H1 (cell line): ENCODE measurements at places on chromosomes 5 and 9.

GRCh38 chr5:112419986-112420864 lies 1.1 kb upstream of the EPB41L4A start:
- peak; percentile 90 for DNase-seq

GRCh38 chr5:60287174-60287771 lies 393.7 kb upstream of the PDE4D start:
- DNase-seq, result peak; percentile 68

GRCh38 chr9:38240051-38240450 lies 152.5 kb upstream of the ALDH1B1 start:
- no peak for DNase-seq

- no peak for DNase-seq
These were observed 344.9 kb upstream of the PAPPA start for GRCh38 chr9:115808695-115809094.

GRCh38 chr9:38201844-38202243 lies 132.8 kb upstream of the SHB start:
- no peak for DNase-seq

- DNase-seq, result no peak
These were observed 323.9 kb downstream of the ADGRV1 start for GRCh38 chr5:90882448-90882847.

- DNase-seq, result no peak
These were observed 559.3 kb downstream of the CCDC171 start for GRCh38 chr9:16112116-16112515.

DNA sequence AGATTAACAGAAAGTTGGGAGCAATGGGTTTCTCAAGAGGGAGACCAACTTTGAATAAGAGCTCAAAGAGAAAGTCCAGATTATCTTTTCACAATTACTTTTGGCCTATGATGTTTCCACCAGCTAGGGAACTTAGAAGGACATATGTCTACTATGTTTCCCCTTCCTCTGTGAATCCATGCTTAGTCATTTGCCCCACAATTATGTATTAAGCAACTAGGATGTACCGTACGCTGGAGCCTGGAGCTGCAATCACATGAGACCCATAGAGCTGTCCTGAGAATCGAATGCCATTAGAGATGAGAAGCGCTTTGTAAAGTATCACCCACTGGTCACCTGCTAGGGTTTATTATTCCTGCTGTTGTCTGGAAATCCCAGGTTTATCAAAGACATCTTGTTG lies 78.8 kb downstream of the PDE6A start:
- no peak for DNase-seq

DNA sequence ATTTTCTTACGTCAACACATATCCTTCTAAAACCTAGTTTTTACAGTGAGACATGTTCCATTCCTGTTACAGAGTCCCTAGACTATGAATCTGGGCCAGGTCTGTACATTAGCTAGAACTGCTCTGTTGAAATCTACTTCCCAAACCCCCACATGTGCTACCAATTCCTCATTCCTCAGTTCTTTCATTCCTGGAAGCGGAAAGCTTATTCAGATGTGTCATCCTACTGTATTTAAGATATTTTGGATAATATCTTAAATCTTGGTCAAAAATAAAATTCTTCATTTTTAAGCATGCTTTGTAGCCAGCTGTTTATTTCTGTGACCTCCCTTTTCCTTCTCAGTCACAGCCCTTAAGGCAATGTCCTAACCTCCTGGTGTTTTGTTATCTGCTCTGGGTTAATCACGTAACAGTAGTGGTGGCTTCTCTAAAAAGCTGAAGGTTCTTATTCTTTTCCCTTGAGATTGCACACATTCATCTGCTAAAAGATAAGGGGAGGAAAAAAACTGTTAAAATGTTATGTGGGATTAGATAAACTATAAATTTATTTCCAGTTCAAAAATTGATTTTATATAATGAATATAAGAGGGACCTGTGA lies 35.6 kb downstream of the GLRX start:
- DNase-seq, result no peak

GRCh38 chr9:27047136-27047535 lies 41.7 kb upstream of the LRRC19 start:
- no peak for DNase-seq

DNA sequence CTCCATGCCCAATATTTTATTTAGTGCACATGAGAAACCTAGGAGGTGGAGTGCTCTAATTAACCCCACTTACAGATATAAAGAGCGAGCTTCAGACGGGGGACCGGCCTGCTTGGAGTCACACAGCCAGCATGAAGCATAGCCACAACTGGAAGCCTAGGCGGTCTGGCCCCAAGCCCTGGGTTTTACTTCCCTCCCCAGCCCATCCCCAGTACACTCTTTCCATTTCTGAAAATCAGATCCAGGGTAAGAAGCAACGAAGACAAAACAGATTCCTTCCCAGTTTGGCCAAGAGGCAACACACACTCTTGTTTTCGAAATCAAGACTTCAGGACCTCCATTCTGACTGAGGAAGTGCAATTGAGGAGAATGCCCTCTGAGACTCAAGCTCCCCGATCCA lies 27.1 kb downstream of the KCNMB1 start:
- DNase-seq, result no peak

DNA sequence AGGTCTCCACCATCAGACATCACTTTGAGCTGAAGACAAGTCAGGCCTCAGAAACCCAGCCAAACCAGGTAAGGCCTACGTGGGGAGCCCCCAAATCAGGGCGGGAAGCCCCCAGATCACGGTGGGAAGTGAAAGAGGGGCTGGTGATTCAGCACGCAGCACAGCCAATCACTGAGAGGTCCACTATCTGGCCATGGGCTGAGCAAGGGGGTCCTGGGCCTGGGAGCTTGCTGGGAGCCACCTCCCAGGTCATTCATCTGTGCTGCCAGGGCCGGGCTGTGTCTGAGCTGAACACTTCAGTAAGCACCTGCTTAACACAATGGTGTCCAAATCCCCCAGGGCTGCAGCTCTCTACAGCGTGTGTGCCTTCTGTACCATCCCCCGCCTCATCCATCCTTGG lies 15.5 kb downstream of the MED10 start:
- DNase-seq, result no peak

GRCh38 chr5:10319202-10319851 lies 11.6 kb upstream of the CMBL start:
- no peak for DNase-seq

- DNase-seq, result no peak
These were observed 27.1 kb downstream of the FRMD3 start for GRCh38 chr9:83511051-83511450.

- no peak for DNase-seq
These were observed 73.5 kb upstream of the MEGF10 start for GRCh38 chr5:127216898-127217675.

DNA sequence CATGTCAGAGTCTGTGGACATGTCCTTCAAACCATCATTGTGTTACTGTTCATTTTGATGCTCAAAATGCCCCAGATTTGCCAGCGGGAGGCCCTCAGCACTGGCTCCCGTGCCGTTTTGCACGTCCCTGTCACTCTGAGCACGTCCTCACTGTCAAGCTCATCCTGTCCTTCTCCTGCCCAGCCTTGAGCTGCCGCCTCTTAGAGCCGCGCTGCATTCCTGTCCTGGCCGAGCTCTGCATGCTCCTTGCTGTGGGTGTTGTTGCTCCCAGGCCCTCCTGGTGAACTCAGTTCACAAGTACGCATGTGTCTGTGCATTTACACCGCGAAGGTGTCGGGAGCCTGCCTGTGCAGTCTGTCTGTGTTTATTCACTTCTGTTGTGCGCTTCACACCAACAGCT lies 62.2 kb downstream of the WNK2 start:
- DNase-seq, result no peak

DNA sequence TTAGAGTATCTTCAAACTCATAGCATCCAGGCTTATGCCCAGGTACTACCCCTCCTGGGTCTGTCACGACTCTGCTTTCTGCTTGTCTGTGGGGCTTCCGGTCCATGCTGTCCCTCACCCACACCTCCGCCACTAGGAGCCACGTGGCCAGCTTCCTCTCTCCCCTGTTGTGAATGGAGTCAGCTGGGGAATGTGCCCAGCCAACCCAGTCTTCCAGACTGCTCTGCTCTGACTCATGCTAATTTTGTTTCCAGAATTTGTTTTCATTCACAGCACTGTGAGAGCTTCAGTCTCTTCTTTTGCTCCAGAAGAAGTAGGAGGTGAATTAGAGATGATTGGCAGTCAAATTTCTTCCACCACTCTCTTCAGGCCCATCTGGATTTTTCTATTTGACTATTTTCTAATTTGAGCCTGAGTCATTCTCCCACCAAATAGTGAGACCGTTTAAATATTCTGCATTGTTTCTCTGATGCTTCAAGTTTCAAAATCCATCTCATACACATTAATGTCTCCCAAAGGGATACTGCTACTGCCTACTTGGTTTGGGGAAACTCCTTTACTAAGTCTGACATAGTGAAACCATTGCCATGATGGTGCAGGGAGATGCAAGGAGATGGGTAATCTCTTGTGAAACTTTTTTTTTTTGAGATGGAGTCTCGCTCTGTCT lies 424.1 kb upstream of the KIF2A start:
- DNase-seq, result no peak

- no peak for DNase-seq
These were observed 50.5 kb upstream of the CTNNAL1 start for GRCh38 chr9:109063760-109064159.

DNA sequence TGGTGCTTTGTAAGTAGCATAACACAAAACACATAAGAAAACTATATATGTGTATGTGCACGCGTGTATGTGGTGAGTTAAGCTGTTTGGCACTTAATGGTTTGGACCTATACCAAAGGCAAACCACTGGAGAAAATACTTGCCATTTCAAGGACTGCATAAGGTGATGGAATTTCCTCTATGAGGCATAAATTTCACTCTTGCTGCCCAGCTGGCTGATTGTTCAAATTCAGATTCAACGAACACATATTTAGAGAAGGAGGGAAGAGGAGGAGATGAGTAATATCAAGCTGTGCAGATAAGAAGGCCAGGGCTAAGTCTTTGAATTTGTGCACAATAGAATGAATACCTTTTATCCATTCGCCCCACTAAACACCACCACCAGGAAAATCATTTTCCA lies 470.6 kb upstream of the MPDZ start:
- DNase-seq, result no peak

GRCh38 chr5:61472172-61472958 lies 140.3 kb downstream of the ZSWIM6 start:
- no peak for DNase-seq

DNA sequence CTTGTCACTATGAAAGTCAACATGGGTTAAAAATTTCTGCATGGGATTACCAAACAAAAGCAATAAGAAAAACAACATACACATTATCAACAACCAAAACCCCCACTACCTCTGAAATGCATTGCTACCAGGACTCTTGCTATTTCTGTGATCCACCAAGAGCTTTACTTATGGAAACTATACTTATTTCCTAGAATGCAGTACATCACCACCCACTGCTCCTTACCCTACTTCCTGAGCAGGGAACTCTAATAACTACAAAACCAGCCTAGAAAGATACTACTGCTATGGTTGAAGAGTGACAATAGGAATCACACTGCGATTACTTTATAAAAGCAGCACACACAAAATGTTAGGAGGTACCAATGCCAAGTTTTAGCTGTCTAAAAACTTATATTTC lies 22.2 kb downstream of the LURAP1L start:
- DNase-seq, result no peak

DNA sequence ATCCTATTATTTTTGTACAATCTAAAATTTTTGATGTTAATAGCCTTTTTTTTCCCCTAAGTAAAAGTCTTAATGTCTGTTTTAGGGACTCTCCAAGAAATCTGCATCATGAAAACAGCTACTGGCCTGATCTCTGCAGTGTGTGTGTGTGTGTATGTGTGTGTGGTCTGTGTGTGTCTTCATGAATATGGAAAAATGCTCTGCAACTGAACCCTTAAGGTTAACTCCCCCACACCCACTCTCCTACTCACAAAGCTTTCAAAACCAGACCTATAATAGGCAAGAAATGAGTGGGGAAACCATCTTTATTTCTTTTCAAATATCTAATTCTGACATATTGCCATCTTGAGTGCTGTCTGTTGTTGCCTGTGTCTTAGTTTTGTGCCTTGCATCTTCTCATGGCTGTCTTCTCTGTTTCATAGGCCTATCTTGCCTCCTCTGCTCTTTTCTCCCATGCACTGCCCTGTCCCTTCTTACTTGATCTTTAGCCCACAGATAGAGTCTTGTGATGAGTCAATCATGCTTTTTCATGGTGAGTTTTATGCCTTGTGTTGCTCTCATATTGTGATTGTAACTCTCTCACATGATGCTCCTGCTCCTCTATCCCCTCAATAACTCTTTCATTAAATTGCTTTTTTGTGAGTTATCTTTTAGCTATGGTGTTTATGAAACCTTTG lies 68.3 kb downstream of the CHSY3 start:
- DNase-seq, result no peak

GRCh38 chr5:43006424-43007202 lies 33.5 kb downstream of the ANXA2R start:
- DNase-seq, result no peak

DNA sequence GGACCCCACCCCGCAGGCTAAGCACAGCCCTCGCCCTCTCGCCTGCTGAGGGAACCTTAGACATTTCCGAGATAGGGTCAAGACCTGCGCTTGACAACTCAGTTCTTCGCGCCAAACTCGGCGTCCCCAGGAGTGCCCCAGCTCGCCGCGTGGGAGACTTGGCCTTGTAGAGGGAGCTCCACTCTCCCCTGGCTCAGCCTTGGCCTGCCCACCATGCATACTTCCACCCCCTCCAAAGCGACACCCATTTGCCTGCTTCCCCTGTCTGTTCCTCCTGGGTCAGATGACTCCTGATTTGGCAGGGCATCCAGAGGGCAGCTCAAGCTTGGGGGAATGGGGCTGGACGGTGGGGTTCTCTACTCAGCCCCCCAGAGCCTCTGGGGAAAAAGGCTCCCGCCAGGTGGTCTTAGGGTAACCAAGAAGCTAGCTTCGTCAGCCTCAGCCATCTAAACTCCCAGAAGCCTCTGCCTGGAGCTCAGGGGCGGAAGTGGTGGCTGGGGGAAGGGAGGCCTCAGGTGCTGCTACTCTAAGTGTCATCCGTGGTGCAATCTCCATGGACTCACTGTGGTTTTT lies 560 bp downstream of the DOCK2 start:
- DNase-seq, result no peak

DNA sequence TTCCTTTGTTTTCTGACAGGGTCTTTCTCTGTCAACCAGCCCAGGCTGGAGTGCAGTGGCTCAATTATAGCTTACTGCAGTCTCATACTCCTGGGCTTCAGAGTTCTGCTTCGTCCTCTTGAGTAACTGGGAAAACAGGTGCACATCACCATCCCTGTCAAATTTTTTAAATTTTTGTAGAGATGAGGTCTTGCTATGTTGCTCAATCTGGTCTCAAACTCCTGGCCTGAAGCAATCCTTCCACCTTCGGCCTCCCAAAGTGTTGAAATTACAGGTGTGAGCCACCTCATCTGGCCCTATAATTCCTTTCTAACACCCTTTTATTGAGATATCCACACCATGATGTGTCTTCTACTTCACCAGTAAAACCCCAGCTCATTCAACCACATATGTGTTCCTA lies 341.6 kb upstream of the PCSK5 start:
- DNase-seq, result no peak

DNA sequence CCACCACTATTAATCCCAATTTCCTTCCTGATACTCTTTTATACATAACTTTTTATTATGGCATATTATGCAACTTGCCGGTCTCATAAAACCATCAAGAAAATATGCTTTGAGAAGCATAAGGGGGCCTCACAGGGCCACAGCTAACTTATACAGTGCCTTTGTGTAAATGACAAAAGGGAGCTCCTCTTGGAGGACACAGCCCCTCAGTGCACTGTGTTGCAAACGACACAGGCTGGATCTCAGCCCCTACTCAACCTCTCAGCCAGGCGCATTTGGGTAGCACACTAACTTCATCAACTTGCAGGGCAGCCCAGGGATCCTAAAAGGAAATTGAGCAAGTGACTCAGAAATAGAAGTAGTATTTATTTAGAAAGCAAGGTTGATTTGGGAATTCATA lies 35.4 kb downstream of the RIGI start:
- DNase-seq, result no peak

GRCh38 chr9:90009447-90009846 lies 404.6 kb downstream of the GADD45G start:
- no peak for DNase-seq
